Suprapubic skin (tissue), 4 donors: ENCODE measurements at places on chromosomes 6 and 20.

- no peaks in the 10 kb centered on the region for H3K4me1 ChIP-seq
- no peaks in the 10 kb centered on the region for H3K36me3 ChIP-seq
- H3K27ac ChIP-seq = no peak overlapping the region
These were observed 218.9 kb downstream of the CDH26 start for GRCh38 chr20:60177080-60177479.

GRCh38 chr20:59814840-59815340, 118.5 kb downstream of the SYCP2 start:
- peaks cover 1% of the 10 kb centered on the region for H3K4me1 ChIP-seq
- no peak overlapping the region for H3K27ac ChIP-seq
- H3K27me3 ChIP-seq = peaks cover 13% of the 10 kb centered on the region
- no peaks in the 10 kb centered on the region for H3K36me3 ChIP-seq
- H3K4me3 ChIP-seq = no peak overlapping the region
- DNase-seq = no peak

DNA sequence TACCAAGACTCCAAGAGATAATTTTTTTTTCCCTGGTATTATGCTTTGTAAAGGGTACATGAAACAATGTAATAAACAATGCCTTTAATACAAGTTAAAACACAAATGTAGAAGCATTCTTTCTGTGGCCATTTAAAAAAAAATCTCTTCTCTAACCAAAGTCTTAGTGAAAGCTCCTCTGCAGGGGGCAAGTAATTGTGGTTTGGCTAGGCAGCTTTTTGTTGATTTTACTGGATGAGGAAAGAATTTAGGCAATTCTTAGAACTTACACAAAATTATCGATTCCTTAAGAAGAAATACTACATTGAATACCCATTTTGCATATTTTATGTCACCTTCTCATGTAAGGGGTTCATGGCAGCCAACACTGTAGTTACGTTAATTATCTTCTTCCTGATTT, 12.4 kb downstream of the TFB1M start:
- no peak for DNase-seq
- no peak overlapping the region for H3K27ac ChIP-seq
- peaks cover 33% of the 10 kb centered on the region for H3K36me3 ChIP-seq
- no peaks in the 10 kb centered on the region for H3K27me3 ChIP-seq
- H3K4me1 ChIP-seq = no peaks in the 10 kb centered on the region

- H3K27ac ChIP-seq = no peak overlapping the region
- no peak overlapping the region for H3K4me3 ChIP-seq
- no peaks in the 10 kb centered on the region for H3K36me3 ChIP-seq
- no peaks in the 10 kb centered on the region for H3K4me1 ChIP-seq
- DNase-seq = no peak
- peaks cover 4% of the 10 kb centered on the region for H3K27me3 ChIP-seq
These were observed 32.4 kb downstream of the OR2B2 start for GRCh38 chr6:27879837-27880236.

- H3K4me1 ChIP-seq = peaks cover 22% of the 10 kb centered on the region
- H3K27ac ChIP-seq = no peak overlapping the region
- H3K27me3 ChIP-seq = peaks cover 96% of the 10 kb centered on the region
- no peak for DNase-seq
- H3K4me3 ChIP-seq = no peak overlapping the region
- no peaks in the 10 kb centered on the region for H3K36me3 ChIP-seq
These were observed 5.1 kb upstream of the ULBP2 start for GRCh38 chr6:149936743-149937142.

GRCh38 chr6:10884245-10884972, 2.4 kb upstream of the SYCP2L start:
- no peaks in the 10 kb centered on the region for H3K36me3 ChIP-seq
- H3K4me1 ChIP-seq = peaks cover 42% of the 10 kb centered on the region
- H3K4me3 ChIP-seq = peak overlapping the region; percentile 19
- no peak overlapping the region for H3K27ac ChIP-seq
- DNase-seq = no peak

DNA sequence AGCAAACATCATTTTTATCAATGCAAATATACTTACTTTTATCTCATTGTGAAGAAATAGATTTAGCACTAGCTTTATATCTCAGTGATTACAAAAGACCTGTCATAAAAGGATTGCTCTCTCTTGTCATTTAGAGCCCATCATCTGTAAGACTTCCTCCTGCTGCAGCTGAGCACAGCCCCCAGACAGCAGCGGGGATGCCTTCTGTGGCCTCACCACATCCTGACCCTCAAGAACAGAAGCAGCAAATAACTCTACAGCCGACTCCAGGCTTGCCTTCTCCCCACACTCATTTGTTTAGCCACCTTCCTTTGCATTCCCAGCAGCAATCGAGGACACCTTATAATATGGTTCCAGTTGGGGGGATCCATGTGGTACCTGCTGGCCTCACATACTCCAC, 127.0 kb upstream of the EDN1 start:
- DNase-seq = no peak
- H3K27ac ChIP-seq = no peak overlapping the region
- H3K27me3 ChIP-seq = no peaks in the 10 kb centered on the region

GRCh38 chr20:62481425-62482145, 5.8 kb upstream of the GATA5 start:
- H3K4me1 ChIP-seq = peaks cover 20% of the 10 kb centered on the region
- DNase-seq = no peak
- H3K36me3 ChIP-seq = no peaks in the 10 kb centered on the region
- no peak overlapping the region for H3K4me3 ChIP-seq
- H3K27ac ChIP-seq = no peak overlapping the region
- peaks cover 96% of the 10 kb centered on the region for H3K27me3 ChIP-seq

GRCh38 chr20:64103871-64104666, 3.3 kb downstream of the NPBWR2 start:
- peaks cover 14% of the 10 kb centered on the region for H3K4me1 ChIP-seq
- H3K27me3 ChIP-seq = peaks cover 75% of the 10 kb centered on the region
- H3K4me3 ChIP-seq = no peak overlapping the region
- no peak overlapping the region for H3K27ac ChIP-seq
- peak; percentile 72 for DNase-seq
- no peaks in the 10 kb centered on the region for H3K36me3 ChIP-seq

GRCh38 chr6:45426251-45426650, 48.5 kb upstream of the SUPT3H start:
- peaks cover 31% of the 10 kb centered on the region for H3K27me3 ChIP-seq
- H3K4me3 ChIP-seq = no peak overlapping the region
- peaks cover 27% of the 10 kb centered on the region for H3K4me1 ChIP-seq
- no peak overlapping the region for H3K27ac ChIP-seq
- no peaks in the 10 kb centered on the region for H3K36me3 ChIP-seq

GRCh38 chr6:78832091-78832808, 35.1 kb upstream of the IRAK1BP1 start:
- no peak for DNase-seq
- H3K4me3 ChIP-seq = no peak overlapping the region
- no peak overlapping the region for H3K27ac ChIP-seq
- no peaks in the 10 kb centered on the region for H3K27me3 ChIP-seq

- H3K36me3 ChIP-seq = no peaks in the 10 kb centered on the region
- H3K4me3 ChIP-seq = no peak overlapping the region
- no peak for DNase-seq
- no peaks in the 10 kb centered on the region for H3K4me1 ChIP-seq
These were observed 102.9 kb upstream of the PRL start for GRCh38 chr6:22399693-22400092.

DNA sequence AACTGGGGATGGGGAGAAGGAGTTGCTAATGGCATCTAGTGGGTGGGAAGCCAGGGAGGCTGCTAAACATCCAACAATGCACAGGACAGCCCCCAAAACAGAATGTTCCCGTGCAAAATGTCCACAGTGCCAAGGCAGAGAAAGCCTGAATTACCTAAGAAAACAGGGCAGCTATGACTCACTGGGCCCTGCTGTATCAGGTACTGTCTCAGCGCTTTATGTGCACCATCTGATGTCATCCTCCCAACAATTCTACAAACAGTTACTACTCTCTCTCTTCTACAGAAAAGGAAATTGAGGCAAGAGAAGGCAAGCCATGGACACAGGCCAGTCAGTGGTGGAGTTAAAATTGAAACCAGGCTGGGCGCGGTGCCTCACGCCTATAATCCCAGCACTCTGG, 3.1 kb downstream of the YTHDF1 start:
- H3K4me1 ChIP-seq = peaks cover 49% of the 10 kb centered on the region
- H3K27ac ChIP-seq = no peak overlapping the region
- H3K4me3 ChIP-seq = no peak overlapping the region

DNA sequence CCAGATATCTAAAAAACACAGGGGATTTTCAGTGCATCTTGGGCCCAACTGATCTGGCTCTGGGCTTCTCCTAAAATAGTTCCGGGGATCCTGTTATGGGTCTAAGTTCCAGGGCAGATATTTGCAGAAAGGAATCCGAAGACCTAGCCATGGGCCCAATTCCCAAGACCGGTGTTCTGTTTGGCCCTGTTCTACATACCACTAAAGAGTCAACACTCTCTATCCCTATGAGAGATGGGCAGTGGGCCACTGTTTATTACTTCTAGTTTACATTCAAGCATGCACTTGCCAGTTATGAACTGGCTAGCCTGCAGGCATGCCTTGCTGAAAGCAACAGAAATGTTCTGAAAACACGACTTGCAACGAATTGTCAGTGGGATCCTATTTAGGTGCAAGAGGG, 87.4 kb upstream of the PLCB4 start:
- no peaks in the 10 kb centered on the region for H3K27me3 ChIP-seq
- H3K27ac ChIP-seq = no peak overlapping the region
- H3K36me3 ChIP-seq = no peaks in the 10 kb centered on the region

DNA sequence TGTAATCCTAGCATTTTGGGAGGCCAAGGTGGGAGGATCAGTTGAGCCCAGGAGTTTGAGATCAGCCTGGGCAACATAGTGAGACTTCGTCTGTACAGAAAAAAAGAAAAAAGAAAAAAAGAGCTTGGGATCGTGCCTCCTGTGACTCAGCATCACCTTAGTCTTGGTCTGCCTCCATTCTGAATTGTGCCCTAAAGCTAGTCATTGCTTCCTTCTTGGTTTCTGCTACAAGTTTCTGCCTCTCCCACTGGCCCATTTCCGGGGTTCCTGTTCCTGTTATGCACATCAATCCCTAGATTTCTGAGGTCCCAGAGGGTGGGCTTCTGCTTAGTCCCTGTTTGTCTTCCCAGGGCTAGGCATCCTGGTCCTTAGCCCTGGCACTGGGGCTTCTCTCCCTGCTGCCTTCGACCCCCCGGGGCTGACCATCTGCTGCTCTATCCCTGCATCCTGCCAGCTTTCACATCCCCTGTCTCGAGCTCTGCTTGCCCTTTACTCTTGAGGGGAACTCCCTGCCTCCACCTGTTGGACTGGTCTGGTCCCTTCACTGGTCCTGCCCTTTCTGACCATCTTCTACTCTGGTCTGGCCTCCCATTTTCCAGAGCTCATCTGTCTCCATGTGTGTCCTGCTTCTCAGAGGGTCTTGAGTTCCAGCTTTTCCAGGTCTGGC, 77.5 kb upstream of the ESR1 start:
- no peaks in the 10 kb centered on the region for H3K27me3 ChIP-seq
- no peak for DNase-seq
- no peak overlapping the region for H3K4me3 ChIP-seq
- H3K27ac ChIP-seq = no peak overlapping the region

- no peak overlapping the region for H3K27ac ChIP-seq
- no peak overlapping the region for H3K4me3 ChIP-seq
- no peaks in the 10 kb centered on the region for H3K4me1 ChIP-seq
- H3K36me3 ChIP-seq = peaks cover 5% of the 10 kb centered on the region
- DNase-seq = no peak
- H3K27me3 ChIP-seq = no peaks in the 10 kb centered on the region
These were observed 63.0 kb downstream of the ABHD12 start for GRCh38 chr20:25327521-25328235.

GRCh38 chr6:149834513-149835481, 29.4 kb downstream of the LRP11 start:
- H3K4me3 ChIP-seq = no peak overlapping the region
- H3K27me3 ChIP-seq = no peaks in the 10 kb centered on the region
- peaks cover 29% of the 10 kb centered on the region for H3K36me3 ChIP-seq
- no peaks in the 10 kb centered on the region for H3K4me1 ChIP-seq

GRCh38 chr6:159044899-159045727, at the start of gene TAGAP:
TSS of gene TAGAP (minus strand) at chr6:159044991. CDS start at chr6:159044146, 845 bp downstream.
- peak within 1 kb of the TSS; percentile 37 for H3K4me3 ChIP-seq
- H3K36me3 ChIP-seq = peaks cover 3% of the 10 kb centered on the region
- DNase-seq = peak; percentile 75

GRCh38 chr6:168962886-168963285, 290.8 kb downstream of the THBS2 start:
- H3K27ac ChIP-seq = no peak overlapping the region
- H3K4me1 ChIP-seq = peaks cover 7% of the 10 kb centered on the region
- H3K4me3 ChIP-seq = no peak overlapping the region
- DNase-seq = peak; percentile 75
- H3K27me3 ChIP-seq = no peaks in the 10 kb centered on the region

- H3K36me3 ChIP-seq = no peaks in the 10 kb centered on the region
- DNase-seq = no peak
- H3K4me3 ChIP-seq = no peak overlapping the region
- no peaks in the 10 kb centered on the region for H3K4me1 ChIP-seq
- H3K27me3 ChIP-seq = no peaks in the 10 kb centered on the region
These were observed 172.6 kb downstream of the BMP2 start for GRCh38 chr20:6940048-6940447.

DNA sequence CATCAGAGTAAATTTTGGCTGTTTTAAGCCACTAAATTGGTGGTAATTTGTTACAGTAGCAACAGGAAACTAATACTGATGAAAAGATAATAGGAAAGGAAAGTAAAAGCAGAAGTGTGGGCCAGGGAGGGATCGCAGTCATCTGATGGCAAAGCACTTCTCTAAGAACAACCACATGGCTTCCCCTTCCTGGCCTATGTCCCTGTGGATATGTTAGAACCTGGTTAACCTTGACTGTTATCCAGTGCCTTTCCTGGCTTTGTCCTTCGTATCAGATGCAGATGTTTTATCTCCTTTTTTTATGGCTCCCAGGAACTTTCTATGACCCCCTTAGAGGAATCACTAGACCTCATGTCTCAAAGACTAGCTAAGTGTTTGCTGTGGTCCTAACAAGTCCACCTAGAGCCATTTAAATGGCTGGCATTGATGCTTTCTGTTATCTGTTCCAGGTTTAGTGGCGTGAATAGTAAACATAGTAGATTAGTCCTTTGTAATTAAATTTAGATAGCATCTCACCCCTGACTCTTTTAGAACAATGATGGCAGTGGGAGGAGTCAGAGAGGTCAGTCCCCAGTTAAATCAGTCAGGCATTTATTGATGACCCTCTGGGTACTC, 79.2 kb upstream of the PHACTR2 start:
- H3K27me3 ChIP-seq = no peaks in the 10 kb centered on the region
- peaks cover 16% of the 10 kb centered on the region for H3K4me1 ChIP-seq
- DNase-seq = no peak
- H3K36me3 ChIP-seq = no peaks in the 10 kb centered on the region
- no peak overlapping the region for H3K4me3 ChIP-seq
